ENCODE measurements at places on chromosomes 2 and 18.

DNA sequence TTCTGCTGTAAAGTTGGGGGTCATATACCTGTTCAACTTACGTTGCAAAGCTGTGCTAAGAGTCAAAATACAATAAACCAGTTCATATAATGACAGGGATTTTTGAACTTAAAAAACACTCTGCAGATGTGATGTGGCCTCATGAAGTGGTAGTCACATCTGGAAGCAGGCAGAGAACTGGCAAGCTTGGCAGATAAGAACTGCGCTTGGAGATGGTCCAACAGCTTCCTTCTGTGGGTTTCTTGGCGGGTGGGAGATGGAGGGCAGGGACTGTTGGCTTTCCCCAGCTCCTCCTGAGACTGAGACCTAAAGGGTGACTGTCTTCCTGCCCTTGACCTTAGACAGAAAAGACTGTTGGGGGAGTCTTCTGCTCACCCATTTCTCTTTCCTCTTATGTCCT lies 140.4 kb downstream of the CTIF start:
- no peak for DNase-seq

DNA sequence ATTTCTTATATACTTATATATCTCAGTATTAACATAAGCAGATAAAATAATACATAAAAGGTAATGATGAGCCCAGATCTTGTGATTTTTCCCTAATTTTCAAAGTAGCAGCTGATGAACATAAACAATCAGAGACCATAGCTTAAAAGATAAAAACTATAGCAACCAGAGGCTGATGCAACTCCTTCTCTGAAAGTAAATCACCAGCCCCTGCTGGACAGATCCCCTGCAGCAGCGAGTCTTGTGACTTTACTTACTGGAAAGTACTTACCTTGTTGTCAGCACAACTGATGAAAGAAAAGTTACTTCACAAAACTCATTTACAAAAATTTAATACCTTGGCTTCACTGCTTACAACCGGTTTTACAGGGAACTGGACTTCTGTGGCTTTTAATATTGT lies 67.3 kb downstream of the GORASP2 start:
- no peak for DNase-seq

- no peak for DNase-seq
These were observed 6.0 kb upstream of the SCRN3 start for GRCh38 chr2:174389542-174389941.

DNA sequence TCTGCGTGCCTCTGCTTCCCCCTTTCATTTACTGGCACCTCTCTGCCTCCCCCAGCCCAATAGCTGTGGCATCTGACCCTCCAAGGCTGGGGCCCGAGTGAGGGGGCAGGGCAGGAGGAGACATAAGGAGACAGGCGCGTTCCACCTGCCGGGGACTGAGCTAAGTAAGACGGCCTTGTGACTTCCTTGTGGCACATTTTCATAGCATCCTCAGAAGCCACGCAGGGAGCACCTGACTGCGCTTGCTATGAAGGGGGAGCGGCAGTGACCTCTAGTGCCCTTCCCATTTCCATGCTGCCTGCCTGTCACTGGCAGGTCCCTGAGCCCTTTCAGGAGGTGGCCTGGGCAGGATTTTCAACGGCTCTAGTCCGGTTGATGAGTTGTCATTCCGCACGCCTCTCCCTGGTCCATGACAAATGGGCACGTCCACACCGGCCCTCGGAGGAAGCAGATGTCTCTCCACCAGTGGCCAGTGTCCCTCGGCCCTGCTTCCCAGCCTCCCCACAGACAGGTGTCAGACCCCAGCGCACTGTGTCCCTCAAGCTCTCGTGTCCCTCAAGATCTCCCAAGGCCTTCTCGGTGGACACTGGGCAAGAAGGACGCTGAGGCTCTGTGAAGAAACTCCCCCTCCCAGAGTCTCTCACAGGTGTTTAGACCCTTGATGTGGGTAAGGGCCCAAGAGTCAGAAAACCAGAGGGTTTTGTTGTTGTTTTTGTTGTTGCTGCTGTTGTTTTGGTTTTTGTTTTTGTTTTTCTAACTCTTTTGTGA lies 42.7 kb downstream of the CYP26B1 start:
- no peak for DNase-seq

DNA sequence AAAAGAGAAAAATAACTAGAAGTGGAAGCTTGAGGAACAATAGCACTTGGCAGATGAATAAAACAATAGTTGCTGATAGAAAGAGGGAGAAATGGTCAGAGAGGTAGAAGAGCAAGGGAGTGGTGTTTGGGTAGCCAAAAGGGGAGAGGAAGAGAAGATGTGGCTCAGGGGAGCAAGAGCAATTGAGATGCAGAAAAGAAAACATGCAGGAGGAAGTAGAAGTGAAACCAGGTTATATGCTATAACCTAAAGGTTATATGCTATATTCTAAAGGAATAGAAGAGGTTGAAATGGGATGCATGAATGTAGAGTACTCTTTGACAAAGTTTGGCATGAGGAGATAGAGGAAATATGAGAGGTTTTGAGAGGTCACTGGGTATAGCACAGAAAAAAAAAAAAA lies 759.5 kb downstream of the SATB2 start:
- DNase-seq: no peak

GRCh38 chr2:11506611-11506969 lies 27.3 kb upstream of the GREB1 start:
- no peak for DNase-seq

- DNase-seq: no peak
These were observed 515.7 kb upstream of the HS6ST1 start for GRCh38 chr2:128834207-128834879.

- no peak for DNase-seq
These were observed 221.3 kb downstream of the FHOD3 start for GRCh38 chr18:36518839-36519238.

GRCh38 chr2:234291765-234292204 lies 205.1 kb downstream of the ARL4C start:
- DNase-seq: no peak

DNA sequence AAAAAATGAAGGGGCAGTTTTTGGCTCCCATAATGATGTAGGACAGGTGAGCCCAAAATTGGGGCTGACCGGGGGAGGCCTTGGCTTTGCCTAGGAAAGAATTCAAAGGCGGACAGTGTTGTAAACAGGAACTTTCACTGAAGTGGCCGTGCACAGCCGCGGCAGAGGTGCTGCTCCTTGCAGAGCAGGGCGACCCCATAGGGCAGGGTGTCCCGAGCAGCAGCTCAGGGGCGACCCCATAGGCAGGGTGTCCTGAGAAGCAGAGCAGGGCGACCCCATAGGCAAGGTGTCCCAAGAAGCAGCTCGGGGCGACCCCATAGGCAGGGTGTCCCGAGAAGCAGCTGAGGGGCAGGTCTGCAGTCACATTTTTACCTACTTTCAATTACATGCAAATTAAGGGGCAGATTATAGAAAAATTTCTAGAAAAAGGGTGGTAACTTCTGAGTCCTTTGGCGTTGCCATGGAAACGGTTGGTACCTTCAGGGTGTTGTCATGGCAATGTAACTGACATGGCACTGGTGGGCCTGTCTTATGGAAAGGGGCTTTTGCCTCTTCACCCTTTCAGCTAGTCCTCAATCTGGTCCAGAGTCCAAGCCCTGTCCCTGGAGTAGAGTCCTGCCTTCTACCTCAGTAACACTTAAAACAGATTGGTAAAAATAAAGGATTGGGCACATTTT lies 134.5 kb downstream of the FBXO15 start:
- DNase-seq: no peak

DNA sequence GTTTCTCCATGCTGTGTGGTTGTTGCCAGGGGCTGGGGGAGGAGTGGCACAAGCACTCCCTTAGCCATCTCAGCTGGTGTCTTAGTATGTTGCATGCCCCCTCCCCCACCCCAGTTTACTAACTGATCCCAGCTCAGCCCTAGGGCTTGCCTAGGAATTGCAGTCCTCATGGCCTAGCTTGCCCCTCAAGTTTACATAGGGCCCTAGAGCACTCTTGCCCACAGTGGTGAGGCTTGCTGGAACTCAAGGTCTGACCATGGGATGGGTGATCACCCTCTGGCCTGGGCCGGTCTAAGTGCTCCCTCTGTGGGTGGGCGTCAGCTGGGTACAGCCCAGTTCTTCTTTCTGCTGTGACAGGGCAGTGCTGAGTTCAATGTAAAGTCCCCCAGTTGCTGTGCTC lies 156.1 kb upstream of the PIEZO2 start:
- DNase-seq: no peak

DNA sequence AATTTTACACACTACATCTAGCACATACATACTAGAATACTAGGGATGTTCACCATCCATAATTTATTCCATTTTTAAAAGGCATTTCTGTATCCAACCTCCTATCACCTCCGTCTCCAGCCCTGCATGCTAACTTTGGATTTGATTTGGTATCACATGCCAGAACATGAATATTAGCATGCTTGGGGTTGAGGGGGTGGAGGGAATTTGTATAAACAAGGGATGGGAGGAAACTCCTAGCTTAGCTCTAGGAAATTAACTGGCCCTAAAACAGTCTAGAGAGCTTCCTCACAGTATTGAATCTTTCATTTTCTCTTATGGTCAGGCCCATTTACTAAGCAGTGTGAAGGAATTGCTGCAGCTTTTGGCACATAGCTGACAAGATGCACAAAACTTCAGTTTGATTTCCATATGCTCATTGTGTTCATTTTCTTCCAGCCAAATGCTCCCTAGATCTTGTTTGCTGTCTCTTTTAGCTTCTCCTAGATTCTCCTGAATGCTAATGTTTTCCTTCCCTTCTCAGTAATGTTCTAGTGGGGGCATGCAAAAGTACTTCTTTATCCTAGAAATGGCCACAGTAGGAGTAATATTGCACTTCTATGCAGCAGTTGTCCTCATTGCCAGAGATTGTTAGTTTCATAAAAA lies 135.2 kb downstream of the VWC2L start:
- DNase-seq: no peak

DNA sequence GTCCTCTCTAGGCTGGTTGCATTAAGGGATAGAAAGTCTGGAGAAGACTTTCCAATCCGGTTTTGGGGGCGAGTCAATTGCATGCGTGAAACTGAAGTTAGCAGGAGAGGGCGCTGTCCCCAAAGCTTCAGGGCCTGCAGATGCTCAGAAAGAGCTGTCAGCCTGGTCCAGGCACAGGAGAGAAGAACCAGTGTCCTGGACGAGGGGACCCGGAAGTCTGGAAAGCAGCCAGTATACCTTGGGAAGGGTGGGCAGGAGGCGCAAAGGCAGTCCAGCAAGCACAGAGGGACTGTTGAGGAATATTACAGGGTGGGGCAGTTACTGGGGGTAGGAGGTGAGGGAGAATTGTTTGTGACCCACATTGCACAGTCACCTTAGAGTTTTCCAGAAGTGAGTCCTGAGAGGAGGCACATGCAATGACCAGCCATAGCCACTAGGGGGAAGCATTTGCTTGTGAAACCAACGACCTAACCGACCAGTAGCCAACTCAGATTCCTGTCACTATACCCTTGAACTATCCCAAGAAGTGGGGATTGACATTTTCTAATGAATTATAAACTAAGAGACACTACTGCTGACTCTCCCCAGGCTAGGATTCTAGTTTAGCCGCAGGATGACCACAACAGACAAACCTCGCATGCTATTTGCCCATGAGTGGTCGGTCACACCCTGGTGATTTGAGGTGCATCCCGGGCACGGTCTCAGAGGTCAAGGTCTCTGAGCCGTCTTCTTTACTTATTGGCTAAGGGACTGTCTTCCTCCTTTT lies 172.8 kb downstream of the RDH14 start:
- peak; percentile 72 for DNase-seq

- DNase-seq: no peak
These were observed 33.0 kb upstream of the KIF5C start for GRCh38 chr2:148842050-148842449.

DNA sequence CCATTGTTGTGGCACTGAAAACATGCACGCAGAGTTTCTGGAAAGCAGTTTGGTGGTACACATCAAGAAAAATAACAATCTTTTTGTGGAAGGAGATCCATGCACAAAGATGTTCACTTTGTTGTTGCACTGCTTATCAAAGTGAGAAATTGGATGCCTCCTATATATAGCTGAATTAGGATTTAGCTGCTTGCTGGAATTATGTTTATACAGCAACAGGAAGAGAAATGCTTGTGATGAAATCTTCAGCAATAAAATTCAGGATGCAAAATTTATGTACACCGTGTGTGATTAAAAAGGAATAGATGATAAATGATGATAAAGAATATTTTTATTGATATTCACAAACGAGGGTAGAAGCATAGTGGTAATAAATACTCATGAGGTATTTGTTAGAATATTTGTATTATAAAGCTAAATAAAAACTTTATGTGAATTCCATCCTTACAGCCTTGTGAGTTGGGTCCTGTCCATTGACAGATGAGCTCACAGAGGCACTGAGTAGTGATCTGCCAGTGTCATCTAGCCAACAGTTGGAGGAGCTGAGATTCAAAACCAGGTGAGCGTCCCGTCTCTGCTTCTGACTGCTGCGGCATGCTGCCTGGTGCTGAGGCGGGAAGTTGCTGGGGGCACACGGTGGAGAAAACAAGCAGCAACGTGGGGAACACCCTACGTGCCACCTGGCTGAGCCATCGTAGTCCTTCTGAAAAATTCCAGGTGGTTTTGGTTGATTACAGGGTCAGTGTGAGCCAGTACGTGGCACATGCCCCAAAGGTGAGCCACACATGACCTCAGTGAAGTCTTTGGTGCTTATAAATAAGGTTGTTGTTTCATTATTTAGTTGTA lies 80.2 kb downstream of the ASAP2 start:
- no peak for DNase-seq

DNA sequence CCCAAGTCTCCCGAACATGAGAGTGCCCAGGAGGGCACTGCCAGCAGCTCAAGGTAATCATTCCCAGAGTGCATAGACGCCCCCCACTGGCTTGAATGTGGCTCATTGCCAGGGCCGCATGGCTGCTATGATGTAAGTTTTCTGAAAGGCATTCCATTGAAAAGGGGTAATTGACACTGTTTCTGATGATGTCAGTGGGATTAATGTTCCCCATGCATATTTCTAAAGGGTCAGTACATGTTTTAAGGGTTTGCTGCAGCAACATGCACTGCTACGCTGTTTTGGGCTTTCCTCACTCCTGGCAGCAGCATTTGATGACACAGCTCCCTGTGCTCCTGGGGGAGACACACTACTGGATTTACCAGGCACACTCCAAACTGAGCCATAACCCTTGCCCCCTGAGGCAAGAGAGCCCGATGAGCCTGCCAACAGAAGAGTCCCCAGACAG lies 36.7 kb downstream of the KIAA2012 start:
- DNase-seq: no peak

DNA sequence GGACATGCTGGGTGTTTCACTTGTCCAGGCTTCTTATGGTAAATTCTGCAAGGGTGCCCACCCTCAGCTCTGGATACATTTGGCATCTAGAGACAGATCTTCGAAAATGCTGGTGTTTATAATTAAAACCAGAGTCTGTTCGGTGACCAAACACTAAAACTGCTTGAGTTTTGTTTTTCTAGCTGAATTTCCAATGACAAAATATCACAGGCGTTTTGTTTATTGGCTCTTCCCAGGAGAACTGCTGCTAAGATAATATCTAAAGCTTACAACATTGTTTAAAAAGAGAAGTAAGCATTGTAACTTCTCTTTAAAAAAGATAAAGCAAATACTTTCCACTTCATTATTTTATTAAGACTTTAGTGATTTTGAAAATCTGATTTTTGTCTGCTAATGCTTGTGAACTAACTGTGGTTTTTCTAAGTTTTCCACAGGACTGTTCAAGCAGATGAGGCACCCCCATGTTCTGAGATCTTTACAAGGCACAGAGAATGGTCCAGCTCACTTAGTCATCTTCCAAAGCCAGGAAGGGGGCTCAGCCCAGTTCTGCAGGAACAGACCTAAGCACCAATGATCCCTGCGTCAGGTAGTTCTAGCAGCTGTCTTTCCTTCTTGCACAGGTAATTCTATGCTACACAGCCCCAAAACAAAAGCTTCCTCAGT lies 94.8 kb upstream of the LTBP1 start:
- no peak for DNase-seq
